ENCODE measurements at places on chromosomes 1 and 21.

DNA sequence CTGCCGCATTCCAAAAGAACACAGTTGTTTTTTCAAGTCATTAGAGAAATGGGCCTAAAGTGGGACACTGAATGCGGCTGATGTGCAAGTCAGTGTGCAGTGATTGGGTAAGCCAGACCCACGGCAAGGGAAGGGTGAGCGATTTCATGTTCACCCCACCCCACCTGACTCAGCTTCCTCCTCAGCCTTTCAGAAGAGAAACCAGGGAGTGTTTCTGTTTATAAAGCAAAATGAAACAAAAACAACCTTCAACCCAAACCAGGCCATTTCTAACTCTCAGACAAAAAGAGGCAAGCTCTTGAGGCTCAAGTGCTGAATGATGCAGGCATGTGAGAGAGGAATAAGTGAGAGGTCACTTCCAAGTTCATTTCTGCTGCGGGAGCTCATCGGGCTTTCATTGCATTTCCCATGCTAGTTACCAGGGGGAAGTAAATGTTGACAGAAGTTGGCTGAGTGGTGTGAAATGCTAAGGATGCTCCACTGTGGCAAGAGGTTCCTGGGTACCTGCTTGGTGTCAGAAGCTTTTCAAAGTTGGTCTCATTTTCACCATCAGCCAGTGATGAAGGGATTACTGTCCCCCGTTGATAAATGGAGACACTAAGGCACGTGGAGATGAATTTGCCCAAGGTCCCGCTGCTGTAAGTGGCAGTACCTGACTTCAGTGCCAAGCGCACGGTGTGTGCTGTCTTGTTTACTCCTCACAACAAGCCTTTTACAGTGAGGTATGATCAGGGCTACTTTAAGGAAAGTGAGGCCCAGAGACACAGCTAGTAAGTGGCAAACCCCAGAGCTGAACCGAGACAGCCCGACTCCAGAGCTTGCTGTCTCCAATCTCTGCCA is 29.1 kb downstream of the STPG1 start:
- no peak for DNase-seq

- no peak for DNase-seq
Measured at GRCh38 chr21:45293726-45294401, 6.2 kb upstream of the POFUT2 start.

DNA sequence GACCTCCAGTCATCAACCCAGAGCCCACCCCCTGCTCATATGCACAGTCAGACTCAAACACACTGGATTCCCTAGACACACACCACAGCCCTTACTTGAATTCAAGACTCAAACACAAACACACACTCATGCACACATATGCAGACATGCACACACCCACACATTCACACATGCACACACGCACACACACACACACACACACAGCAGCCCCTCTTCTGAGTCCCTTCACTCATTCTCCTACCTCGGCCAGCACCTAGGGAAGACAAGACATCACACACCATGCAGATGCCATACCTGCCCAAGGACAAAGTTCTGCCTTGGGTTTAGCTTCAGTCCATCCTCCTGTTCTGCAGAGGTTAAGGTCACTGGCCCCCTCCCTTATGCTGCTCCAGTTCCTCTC is 1.6 kb upstream of the HCRTR1 start:
- DNase-seq, result no peak

GRCh38 chr1:117655220-117655577 is 49.4 kb downstream of the TENT5C start:
- DNase-seq, result peak; percentile 95

- DNase-seq, result peak; percentile 13
Measured at GRCh38 chr1:247415423-247416361, at the start of gene NLRP3. NLRP3 (plus strand) TSS chr1:247416173; CDS start chr1:247418801, 2,628 bp downstream.

DNA sequence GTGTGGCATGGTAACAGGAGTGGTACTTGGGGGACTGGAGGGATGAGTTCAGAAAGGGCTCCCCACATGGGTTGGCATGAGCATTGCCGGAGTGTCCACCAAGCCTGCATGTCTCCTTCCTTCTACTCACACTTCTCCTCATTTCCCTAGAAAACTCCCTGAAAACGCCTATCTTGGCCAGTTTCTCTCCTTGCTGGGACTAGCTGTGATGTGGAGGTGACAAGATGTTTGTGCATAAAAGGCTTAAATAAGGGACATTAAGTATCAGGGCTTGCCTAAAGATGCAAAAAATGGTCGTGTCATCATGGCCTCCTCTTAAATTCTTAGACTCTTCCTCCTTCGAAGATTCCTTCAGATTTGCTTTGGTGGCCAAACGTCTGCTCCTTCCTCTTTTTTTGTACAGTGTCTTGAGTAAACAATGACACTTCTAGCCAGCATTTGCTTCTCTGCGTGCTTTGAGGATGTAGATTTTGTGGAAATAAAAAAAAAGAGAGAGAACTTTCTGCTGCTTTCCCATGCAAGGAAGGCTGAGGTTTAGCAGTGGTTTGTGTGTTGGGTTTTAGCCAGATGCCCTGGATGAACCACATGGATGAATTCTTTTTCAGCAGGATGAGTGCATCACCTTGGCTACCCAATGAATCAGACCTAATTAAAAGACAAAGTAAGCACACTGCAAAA is 239.1 kb upstream of the IRF2BP2 start:
- no peak for DNase-seq

DNA sequence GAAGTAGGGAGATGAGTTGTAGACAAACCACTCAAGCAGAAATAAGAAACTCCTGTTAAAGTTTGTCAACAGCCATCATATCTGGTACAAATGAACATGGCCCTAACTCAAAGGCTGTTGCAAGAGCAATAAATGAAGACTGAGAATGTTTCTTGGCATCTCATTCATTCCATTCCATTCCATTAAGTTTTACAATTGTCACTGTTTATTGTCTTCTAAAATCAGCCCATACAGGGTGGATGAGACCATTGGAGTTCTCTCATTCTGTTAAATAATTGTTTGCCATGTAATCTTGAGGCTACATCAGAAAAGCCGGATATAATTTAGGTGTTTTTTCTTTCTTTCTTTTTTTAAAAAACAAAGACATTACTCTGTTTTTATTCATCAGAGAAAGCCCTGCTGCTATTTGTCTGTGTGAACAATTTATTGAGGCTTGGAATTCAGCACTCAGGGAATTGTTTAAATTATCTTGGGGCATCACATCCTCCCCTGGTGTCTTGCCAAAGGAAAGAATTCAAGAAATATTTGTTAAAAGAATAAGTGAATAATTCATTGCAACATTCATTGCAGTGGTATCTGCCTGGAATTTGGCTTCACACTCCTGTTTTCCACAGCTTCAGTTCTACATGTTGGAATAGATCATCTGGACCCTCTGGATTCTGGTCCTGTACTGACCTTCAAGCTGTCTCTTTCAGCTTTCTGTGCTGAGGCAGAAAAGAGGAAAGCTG is 604.5 kb downstream of the PLPP3 start:
- no peak for DNase-seq

DNA sequence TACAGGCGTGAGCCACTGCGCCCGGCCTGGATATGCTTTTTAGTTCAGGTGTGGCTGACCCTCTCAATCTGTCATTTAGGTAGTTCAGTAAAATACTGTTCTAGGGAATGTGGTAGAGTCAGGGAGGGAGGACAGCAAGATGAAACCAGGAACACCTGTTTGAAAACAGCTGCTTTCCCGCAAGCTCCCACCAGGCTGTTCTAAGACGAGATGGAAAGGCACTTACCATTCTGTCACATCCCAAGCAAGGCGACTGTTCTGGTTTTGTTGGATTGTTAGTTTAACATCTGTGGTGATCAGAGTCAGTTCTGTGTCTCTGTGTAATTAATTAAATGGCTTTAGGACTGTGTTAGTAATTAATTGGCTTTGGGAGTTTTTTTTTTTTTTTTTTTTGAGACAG is 2.9 kb downstream of the CHAF1B start:
- DNase-seq, result no peak

GRCh38 chr1:200979574-200980451 is 43.7 kb downstream of the KIF21B start:
- peak; percentile 60 for DNase-seq

GRCh38 chr1:207004931-207005830 is 27.4 kb downstream of the C1orf116 start:
- peak; percentile 76 for DNase-seq

DNA sequence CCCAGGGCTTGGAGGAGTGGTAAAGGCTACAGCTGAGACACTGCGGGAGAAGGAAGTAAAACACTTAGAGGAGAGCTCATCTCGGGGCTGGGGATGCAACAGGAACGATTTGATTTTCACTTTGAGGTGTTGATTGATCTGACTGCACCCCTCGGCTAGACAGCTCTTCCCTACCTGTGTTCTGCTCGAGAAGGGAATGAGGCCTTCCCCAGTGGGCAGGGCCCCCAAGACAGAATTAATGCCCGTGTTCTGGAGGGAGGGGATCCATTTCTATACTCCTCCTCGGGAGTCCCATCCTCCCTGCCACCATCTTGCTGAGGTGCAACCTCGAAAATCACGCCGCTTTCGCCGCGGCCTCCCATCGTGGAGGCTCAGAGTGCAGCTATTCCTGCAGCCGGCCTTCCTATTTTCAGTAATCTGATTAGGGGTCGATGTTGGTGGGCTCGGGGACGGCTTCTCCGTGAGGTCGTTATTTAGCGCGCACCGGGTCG is 2.4 kb downstream of the ATP2B4 start:
- no peak for DNase-seq

DNA sequence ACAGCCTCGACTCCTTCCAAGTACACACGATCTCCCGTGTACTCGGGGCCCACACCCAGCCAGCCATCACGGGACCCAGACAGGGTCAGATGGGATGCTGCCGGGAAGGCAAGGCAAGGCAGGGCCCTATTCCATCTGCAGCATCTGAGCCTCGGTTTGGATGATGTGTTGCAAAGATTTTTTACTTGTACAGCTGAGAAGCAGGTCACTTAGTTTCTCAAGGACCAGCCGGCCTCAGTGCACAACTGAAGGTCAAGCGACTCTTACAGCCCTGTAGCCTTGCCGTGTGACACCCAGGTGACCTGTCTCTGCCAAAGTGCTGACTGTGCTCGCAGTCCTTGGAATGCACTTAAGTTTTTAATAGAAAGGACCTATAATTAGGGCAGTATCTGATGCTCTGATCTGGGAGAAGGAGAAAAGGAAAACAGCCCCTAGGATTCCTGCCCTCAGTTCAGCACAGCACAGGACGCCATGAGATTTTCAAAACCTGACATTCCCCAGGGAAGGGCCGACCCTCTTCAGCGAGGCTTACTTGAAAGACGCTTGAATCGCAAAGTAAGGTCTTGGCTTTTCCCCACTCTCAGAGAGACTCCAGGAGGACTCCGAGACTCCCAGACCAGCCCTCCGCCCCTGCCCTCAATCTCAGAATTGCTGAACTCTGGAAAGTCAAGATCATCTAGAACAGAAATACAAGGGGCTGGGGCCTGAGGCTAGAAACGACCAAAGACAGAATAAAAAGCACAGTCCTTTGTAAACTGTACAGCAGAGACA is 1.3 kb downstream of the GPR157 start:
- no peak for DNase-seq

DNA sequence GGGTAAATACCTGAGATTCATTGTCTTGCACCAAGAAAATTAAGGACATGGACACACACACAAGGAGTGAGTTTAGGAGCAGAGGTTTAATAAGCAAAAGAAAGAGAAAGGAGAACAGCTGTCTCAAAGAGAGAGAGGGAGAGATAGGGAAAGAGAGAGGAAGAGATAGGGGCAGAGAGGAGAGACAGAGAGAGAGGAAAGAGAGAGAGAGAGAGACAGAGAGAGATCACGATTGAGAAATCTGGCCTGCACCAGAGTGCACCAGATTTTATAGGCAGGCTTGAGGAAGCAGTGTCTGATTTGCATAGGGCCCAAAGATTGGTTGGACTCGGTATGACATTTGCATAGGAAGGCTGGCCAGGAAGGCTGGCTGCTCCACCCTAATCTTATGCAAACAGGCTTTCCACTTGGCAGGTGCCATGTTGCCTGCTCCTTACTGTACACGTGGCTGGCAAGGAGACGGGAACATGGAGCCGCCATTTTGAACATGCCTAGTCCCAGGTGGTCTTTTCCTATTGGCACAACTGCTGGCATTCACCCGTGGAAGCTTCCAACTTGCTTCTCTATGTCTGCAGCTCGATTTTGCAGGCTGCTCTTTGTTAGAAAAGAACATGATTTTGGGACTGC is 419.9 kb downstream of the ZP4 start:
- DNase-seq, result peak; percentile 2

DNA sequence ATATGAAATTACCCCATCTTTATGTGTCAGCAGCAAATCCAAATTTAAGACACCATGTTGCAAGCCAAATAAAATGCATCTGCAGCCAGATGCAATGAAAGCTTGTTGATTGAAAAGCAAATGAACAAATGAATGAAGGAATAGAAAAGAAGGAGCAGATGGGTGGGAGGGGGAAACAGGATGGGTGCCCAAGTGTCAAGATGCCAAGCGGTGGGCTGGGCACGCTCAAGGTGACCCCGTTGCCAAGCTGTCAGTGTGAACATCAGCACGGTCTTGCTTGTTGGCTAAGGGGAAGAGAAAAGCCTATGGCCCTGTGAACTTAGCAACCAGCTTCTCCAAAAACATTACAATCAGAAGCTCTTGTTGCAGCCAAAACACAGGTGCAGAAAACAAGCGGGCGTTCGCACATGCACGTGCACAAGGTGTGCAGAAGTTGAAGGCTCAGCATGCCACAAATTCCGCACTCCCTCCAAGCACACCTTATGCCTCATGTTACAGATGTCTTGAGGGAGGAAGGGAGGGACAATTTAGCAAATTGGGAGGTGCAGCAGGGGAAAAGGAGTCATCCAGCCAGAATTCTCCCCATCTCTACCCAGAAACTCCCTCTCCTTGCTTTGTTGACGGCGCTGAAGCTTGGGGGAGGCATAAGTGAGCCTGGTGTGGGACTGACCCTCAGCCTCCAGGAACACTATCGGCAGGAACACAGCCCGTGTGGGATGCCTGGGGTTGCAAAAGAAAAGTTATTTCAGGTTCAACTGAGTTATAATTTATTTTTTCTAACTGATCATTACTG is 62.4 kb downstream of the HIVEP3 start:
- DNase-seq, result no peak

- no peak for DNase-seq
Measured at GRCh38 chr21:44799646-44800045, 2.0 kb downstream of the UBE2G2 start.

- DNase-seq, result no peak
Measured at GRCh38 chr1:48760857-48761256, 15.8 kb downstream of the BEND5 start.

DNA sequence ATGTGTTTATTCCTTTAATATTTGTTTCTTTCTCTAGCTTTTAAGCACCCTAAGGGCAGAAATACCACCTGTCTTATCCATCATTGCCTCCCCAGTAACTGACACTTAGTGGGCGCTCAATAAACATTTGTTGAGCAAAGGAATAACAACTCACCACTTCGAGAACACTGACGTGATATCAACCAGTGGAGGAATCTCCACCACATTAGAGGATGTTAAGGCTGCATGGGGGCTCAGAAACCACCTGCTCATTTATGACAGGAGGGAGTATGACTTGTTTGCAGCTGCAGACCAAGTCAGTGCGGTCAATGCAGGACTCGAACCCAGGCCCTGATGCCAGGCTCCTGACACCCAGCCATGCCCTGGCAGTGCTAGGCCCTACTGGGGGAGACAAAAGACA is 102.6 kb downstream of the MRPL37 start:
- DNase-seq, result no peak

GRCh38 chr21:28133116-28133515 is 859.6 kb downstream of the LTN1 start:
- DNase-seq, result no peak

GRCh38 chr1:5297886-5298239 is 643.5 kb downstream of the AJAP1 start:
- DNase-seq, result no peak

GRCh38 chr1:70134148-70134547 is 71.2 kb downstream of the LRRC40 start:
- DNase-seq, result no peak

GRCh38 chr21:34177919-34178567 is 104.7 kb downstream of the MRPS6 start:
- no peak for DNase-seq

All from hematopoietic multipotent progenitor cell treated with erythropoietin and hydrocortisone succinate and interleukin-3 and kit ligand, for 8 days (in vitro differentiated cells).